ENCODE measurements at places on chromosomes 1 and 21.
A peak's percentile ranks its signal among the peaks of the same experiment; 100 is the strongest.

GRCh38 chr21:26169611-26170470 lies 729 bp downstream of the APP start:
- DNase-seq, result peak; percentile 20

- DNase-seq, result no peak
Observed at GRCh38 chr1:55885619-55886018, 670.5 kb upstream of the USP24 start.

- no peak for DNase-seq
Observed at GRCh38 chr1:30028939-30029338, 694.4 kb downstream of the MATN1 start.

DNA sequence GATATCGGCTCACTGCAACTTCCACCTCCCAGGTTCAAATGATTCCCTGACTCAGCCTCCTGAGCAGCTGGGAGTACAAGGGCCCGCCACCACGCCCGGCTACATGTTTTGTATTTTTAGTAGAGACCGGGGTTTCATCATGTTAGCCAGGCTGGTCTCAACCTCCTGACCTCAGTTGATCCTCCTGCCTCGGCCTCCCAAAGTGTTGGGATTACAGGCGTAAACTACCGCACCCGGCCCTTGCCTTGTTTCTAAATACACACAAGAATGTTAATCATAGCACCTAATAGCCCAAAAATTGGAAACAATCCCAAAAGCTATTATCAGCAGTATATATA lies 1.2 kb upstream of the MSTO1 start:
- no peak for DNase-seq

DNA sequence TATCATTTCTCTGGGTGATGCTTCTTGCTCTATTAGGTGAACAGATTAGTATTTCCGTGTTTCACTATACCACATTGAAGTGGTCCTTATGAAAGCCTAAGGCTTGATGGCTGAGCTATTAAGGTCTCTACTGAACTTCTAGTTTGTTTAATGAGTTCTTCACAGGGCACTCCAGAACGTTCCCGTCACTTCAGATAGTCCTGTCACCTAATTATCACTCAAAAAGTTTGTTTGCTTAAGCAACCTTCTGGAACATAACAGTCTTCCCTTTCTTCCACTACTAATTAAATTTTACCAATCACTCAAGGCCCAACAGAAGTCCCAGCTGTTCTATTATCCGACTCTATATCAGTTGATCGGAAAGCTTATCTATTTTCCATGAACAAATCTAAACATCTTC lies 104.6 kb upstream of the ZC3H11B start:
- no peak for DNase-seq

DNA sequence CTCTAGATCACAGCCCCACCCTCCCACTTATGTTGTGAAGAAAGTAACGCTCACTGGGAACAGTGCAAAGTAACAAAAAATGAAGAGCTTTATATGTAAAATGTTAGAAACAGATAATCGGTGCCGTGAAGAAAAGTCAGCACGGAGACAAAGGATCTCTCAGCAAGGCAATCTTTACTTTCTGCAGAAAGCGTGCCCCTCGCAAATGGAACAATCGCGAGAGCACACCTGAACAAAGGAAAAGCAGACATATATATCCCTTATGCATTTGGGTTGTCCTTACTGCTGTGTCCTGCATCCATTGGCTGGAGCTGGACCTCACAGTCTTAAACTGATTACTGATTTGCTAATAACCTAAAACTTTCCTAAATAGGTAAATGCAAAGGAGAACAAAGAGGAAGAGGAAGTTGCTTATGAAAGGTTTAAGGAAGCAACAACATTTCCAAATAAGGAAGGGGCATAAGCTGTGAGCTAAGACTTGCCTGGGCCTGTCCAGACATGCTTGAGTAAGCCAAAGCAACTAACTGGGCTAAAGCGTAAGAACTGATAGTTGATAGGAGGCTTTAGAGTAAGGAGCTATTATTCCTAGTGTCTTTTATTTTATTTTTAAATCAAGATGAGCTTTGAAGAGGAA lies 89.7 kb downstream of the GTF2B start:
- DNase-seq, result no peak

GRCh38 chr1:234971586-234972297 lies 156.9 kb downstream of the TOMM20 start:
- no peak for DNase-seq

DNA sequence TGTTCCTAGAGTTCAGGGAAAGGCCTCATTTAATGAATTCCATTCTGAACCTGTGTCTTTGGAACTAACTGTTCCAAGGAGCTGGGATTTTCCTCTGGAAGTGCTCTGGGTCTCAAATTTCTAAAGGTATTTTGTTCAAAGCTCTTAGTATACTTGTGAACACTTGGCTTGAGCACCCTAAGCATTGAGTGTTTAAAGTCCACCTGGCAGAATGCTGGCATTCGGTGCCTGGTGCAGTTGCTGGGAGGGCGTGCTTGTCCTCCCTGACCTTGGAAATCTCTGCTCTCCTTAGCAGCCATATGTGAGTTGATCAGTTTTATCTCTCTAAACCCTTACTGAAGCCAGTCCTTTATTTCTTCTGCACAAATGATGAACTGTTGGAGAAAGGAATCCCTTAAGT lies 3.0 kb downstream of the MTARC2 start:
- DNase-seq, result no peak

GRCh38 chr1:106717591-106717990 lies 338.9 kb upstream of the PRMT6 start:
- no peak for DNase-seq

- DNase-seq, result no peak
Observed at GRCh38 chr1:26945728-26946127, 14.5 kb downstream of the KDF1 start.

DNA sequence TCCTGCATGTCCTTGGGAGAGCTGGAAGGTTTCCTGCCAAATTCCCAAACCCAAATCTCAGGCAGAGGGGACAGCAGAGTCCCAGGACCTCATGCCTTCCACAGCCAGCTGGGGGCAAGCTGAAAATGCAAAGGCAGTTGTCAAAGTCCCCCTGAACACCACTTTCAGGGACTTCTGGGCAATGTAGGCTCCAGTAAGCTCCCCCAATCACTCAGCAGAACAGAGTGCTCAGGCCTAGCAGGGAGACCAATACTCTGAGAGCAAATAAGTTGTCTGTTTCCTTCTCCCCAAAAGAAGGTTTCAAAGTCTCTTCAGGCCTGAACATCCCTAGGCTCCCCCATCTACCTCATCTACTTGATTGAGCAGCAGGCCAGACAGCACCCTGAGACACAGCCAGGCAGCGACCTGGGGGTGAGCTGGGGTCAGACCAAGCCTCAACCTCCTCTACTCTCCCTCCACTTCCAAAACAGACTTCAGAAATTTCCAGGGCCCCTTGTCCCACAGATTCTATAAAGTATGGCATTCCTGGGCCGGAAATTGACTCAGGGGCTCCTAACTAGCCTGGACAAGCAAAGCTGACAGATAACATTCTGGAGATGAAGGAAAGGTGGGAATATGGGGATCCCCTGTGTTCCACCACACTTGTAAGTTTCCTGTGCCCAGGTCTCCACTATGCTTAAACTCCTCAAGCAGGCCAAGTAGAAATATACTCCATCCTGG lies 1.9 kb downstream of the SLC9A1 start:
- no peak for DNase-seq

DNA sequence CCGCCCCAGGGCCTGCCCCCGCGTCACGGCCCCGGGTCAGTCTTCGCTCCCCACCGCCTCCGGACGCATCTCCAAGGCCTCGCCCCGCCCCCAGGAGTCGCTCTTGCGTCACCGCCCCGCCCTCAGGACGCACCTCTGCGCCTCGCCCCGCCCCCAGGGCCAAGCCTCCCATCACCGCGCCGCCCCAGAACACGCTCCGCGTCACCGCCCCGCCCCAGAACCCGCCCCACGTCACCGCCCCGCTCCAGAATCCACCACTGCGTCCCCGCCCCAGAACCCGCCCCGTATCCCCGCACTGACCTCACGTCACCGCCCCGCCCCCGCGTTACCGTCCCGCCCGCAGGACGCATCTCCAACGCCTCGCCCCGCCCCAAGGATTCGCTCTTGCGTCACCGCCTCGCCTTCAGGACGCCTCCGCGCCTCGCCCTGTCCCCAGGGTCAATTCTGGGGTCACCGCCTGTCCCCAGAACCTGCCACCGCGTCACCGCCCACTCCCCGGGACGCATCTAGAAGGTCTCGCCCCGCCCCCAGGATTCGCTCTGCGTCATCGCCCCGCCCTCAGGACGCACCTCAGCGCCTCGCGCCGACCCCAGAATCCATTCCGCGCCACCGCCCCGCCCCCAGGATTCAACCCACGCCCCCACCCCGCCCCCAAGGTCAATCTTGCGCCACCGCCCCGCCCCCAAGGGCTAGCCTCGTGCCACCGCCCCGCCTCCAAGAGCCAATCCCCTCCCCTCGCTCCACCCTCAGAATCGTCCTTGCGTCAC lies 451 bp upstream of the CASP9 start:
- DNase-seq, result peak; percentile 100

- no peak for DNase-seq
Observed at GRCh38 chr1:17259233-17259873, 10.5 kb downstream of the PADI3 start.

DNA sequence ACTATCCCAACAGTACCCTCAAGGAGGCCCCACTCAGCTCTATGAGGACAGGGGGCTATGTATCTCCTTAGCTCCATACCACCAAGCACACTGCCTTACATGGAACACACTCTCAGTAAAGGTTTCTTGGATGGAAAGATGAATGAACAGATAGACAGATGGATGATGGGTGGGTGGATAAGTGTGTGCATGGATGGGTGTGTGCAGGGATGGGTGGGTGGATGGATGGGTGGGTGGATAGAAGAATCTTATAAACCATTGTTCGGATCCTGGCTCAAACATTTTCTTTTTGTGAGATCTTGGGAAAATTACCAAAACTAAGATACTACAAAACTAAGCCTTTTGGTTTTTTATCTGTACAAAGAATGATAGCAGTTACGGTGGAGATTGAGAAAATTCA lies 111.0 kb upstream of the NFIA start:
- DNase-seq, result no peak

DNA sequence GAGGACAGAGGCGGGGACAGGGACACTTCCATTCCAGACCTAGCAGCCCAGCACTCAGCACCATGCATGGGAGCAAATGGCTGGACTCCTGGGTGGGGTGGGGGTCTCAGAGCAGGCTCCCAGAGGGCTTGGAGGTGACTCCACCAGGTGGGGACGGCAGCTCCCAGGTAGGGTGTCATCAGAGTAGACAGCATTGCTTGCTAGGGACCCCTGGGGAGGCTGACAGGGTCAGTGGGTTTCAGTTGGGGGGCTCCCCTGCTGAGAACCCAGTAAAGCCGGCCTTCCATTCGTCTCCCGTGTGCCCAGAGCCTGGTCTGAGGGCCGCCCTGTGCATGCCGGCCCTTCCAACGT lies 4.8 kb upstream of the GJC2 start:
- DNase-seq, result no peak

DNA sequence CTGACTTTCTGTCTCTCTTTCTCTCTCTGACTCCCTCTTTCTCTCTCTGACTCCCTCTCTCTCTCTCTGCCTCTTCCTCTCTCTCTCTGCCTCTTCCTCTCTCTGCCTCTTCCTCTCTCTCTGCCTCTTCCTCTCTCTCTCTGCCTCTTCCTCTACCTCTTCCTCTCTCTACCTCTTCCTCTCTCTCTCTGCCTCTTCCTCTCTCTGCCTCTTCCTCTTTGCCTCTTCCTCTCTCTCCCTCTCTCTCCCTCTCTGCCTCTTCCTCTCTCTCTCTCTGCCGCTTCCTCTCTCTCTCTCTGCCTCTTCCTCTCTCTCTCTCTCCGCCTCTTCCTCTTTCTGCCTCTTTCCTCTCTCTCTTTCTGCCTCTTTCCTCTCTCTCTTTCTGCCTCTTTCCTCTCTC lies 18.6 kb upstream of the ANKRD45 start:
- DNase-seq, result no peak

GRCh38 chr1:234586892-234587485 lies 23.0 kb downstream of the IRF2BP2 start:
- DNase-seq, result no peak

- no peak for DNase-seq
Observed at GRCh38 chr1:238675221-238675620, 711.1 kb upstream of the CHRM3 start.

GRCh38 chr1:168550971-168551370 lies 7.2 kb upstream of the XCL2 start:
- DNase-seq, result no peak

DNA sequence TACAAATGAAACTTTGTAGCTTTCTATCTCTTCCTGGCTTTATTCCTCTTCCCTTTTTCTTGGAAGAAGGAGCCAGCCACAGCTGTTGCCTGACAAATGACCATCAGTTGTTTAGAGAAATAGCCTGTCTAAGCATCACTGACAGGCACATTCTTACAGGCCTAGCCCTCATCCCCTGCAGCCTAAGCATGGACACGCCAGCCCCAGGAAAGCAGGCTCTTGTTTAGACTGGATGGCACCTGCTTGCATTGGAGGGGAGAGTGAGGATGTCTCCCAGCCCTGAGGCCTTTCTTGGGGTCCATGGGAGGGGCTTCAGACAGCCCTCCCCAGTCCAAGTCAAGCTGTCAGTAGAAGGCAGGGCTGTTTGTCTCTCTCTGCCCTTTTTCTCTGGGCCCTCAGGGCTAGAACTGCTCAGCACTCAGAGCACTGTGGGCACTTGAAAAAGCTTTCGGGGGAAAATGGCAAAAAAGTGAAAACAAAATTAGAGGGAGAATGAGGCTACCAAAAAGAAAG lies 282.5 kb upstream of the PLXNA2 start:
- DNase-seq, result no peak

DNA sequence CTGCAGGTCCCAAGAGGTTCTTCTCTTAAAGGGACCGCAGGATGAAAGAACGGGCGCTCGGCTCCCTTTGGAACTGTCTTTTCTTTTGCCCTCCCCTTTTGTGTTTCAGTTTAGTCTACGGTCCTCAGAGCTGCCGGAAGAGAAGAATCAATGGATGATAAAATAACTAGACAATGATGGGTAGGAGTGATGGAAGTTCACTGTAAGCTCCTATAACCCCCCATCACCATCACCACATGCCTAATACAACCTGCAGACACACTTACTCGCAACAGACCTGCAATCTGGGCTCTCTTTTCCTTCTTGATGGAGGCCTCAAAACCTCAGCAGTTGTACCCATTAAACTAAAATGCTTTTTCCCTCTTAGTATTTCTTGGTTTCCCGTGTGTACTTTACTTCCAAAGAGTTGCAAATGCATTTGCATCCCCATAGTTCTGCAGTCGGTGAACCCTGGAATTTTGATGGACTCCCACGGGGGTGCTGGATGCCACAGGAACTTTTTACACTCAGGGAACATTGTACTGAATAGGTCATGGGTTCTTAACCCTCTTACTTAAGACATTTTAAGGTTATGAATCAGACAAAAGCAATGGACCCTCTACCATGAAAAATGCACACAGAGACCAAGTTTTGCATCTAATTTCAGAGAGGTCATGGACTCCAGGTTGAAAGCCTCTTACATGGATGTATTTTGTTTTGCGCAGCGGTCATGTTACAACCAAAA lies 633 bp upstream of the RFX5 start:
- DNase-seq, result no peak

DNA sequence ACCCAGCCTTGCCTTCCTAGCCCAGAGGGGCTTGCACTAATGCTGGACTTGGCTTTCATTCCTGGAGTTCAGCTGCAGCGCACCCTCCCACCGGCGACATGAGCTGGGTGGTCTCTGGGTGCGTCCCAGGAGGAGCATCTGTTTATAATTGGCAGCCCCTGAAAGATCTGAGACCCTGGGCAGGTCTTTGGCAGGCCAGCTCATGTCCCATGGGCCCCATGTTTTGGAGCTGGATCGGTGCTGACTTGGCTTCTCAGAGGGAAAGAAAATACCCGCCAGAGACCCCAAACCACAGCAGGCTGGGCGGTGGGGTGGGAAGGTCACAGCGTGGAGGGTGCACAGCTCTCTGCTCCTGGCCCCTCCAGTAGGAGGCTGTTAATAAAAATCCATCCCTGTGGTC lies 29.3 kb downstream of the DHRS3 start:
- no peak for DNase-seq

Data from activated T-helper 1 cell treated with anti-CD3 and anti-CD28 coated beads, Interleukin-2, amount 50 U/mL, for 16 hours (primary cell).